ENCODE measurements at places on chromosomes 16 and 17.

DNA sequence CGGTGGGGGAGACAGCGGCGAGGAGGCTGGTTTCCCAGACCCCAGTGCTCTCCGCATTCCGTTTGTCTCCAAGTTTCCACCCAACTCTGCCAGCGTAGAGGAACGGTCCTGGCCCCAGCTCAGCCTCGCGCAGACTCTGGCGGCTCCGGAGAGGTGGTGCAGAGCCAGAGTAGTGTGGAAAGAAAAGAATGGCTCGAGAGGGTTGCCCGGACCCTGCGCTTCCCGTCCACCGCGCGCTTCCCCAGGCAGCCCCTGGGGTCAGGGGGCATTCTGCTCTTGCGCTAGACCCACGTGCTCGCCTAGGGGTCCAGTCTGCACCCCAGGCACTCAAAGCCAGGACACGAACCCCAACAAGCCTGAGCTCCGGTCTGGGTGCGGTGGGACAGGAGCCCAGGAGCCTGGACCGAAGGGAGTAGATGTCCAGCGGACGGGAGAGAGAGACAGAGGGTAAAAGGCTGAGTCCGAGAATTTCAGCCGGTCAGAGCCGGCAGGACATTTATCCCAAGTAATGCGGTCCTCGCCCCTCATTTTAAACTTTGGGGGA, 3.8 kb downstream of the PMP22 start:
- DNase-seq: peak; percentile 79

DNA sequence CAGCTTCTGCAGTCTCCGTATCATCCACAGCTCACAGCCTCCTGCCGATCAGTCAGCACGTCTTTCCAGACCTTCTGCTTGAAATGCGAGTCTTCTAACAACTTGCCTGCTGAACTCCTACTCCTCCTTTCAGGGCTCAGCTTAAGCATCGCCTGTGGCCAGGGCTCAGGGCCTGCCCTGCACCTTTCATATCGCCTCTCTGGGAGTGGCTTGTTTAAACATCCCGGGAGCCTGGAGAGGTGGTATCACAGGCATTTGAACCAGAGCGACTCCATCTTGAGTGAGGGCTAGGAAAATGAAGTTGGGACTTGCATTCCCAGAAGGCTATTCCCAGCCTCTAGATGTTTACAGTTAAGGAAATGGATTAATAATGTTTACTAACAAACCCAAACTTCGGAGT, 13.9 kb upstream of the CYB561 start:
- DNase-seq: no peak

DNA sequence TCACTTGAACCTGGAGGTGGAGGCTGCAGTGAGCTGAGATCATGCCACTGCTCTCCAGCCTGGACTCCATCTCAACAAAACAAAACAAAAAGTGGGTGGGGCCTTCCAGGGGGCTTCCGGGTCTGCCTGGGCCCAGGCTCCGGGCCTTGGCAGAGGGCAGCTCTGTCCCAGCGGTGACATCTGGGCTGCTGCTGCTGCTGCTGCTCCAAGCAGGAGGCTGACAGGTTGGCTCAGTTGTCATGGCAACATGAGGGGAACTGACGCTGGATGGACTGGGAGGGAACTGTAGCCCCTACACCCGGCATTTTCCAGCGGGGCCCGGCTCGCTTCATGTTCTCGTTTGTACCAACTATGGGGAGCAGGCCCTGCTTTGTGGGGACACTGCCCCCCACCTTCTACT, 4.0 kb downstream of the BAIAP3 start:
- DNase-seq: no peak

DNA sequence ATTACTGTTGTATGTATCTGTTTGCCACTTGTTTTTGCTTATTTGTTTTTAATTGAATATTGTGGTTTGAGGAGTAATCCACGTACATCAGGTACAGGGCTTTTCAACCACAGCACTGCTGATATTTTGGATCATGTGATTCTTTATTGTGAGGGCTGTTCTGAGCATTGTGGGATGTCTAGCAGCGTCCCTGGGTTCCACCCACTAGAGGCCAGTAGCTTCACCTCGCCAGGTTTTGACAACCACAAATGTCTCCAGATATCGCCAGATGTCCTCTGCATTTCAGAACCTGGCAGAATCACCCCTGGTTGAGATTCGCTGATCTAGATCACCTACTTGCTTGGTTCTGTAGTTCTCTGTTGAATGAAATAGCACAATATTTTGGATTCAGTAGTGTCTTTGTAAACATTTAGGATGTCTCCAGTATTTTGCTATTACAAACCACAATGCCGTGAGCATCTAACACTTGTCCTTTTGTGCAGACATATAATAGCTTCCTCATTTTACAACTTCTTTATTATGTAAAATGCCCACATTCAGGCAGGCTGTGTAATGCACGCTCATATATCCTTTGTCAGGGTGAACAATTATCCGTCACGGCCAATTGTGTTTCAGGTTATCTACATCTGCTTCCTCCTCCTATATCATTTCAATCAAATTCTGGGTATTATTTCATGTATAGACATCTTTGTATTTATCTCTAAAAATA, 380.3 kb downstream of the SNX29 start:
- DNase-seq: no peak

DNA sequence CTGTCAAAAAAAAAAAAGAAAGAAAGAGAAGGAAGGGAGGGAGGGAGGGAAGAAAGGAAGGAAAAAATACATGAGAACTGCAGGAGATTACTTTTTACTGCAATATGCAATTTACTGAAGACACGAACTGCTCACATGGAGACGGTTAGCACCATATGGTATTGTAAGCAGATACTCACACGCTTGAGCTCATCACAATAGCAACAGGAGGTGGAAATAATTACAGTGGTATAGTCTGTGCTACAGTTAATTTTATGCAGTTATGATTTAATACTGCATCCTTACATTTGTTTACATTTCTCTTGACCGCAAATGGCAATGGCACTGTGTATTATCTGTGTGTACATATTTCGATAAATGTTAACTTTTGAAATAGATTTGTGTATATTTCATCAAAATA, 21.4 kb upstream of the SLC46A1 start:
- DNase-seq: no peak

GRCh38 chr16:6576606-6577005, 756.0 kb upstream of the RBFOX1 start:
- DNase-seq: no peak

DNA sequence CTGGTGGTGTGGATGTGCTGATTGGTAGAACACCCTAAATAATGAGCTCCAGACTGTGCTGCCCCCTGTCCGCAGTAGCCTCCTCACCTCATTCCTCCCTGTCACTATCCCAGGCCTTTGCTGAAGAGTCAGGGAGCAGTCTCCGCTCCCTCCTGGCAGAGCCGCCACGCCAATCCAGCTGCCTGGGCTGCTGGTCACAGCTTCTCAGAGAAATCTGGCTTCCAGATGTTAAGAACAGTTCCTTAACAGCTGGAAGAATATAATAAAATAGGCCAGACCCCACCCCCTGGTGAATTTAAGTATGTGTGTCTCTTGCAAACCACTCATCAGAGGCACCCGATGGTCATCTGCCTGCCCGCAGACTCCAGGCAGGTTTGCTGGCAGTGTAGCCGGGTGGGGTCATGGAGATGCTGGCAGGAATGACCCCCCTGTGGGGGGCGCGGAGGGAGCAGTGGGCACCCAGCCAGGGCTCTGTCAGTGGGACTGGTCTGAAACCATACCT, 161.0 kb downstream of the CCDC182 start:
- DNase-seq: no peak

DNA sequence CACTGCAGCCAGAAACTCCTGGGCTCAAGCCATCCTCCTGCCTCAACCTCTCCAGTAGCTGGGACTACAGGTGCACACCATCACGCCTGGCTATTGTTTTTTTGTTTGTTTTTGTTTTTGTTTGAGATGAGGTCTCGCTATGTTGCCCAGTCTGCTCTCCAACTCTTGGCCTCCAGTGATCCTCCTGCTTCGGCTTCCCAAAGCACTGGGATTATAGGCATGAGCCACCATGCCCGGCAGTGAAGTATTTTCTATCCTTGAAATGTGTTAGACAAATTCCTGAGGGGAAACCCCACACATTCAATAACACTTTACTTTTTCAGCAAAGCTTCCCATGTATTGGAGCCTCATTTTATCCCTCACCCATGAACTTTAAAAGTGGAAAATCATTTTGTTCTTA, 81.2 kb upstream of the KIFC3 start:
- no peak for DNase-seq

GRCh38 chr17:4789701-4789950, 862 bp downstream of the GLTPD2 start:
- no peak for DNase-seq

DNA sequence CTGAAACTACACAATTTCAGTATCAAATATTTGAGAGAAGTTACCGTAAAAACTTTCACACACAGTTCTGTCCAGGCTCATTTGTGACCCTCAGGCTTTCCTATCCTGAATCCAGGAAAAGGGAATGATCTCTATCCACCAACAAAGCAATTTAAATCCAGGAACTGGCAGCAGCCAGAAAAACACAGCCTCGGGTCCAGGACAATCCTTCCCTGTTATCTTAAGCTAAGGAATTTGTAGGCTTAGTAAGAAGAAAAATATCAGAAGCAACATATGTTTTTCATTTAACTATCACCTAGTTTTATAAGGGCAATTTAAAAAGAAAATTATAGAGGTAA, 47.1 kb downstream of the TEX2 start:
- DNase-seq: no peak

GRCh38 chr16:89716916-89717687, 3.6 kb downstream of the VPS9D1 start:
- DNase-seq: no peak

- DNase-seq: no peak
Measured at GRCh38 chr17:80861418-80861815, 130.2 kb upstream of the CHMP6 start.

DNA sequence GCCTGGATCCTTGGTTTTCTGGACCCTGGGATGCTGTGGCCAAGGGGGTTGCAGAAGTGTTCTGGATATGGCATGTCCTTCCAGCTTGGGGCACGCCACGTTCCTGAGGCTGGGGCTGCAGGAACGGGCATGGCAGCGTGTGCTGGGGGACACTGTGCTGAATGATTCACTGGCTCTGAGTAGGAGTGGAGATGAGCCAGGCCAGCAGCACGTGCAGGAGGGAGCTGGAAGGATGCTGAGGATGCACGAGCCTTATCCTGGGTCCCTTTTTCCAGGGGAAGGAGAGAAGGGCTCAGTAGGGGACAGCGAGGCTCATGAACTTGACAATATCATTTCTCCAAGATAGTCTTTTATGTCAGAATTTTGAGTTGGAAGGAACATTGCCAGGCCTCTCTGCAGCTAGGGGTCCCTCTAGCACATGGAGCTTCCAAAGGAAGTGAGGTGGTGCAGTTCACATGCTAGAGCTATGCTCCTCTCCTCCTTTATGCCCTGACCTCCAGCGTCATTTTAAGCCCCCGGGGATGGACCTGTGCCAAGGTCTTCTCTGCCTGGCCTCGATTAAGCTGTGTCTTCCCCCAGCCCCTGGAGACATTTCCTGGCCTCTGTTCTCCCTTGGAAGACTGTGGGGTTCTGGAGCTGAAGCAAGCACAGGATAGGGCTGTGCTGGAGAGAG, 125.9 kb downstream of the OR1D5 start:
- no peak for DNase-seq

DNA sequence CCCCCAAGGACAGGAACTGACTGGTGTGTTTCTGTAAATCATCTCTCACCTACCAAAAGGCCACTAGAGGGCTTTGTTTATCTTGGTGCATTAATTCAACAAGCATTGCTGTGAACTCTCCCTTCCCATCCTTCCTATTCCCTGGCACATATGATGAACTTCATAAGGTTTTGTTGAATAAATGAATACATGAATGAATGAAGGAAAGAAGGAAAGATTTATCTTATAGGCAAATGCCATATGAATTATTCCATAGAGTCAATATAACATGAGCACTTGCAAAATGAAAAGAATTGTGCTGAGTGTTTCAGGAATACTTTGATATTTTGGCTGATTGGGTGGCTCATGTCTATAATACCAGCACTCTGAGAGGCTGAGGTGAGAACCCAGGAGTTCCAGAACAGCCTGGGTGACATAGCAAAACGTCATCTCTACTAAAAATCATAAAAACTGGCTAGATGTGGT, 4.3 kb downstream of the SPDYE4 start:
- DNase-seq: peak; percentile 47

DNA sequence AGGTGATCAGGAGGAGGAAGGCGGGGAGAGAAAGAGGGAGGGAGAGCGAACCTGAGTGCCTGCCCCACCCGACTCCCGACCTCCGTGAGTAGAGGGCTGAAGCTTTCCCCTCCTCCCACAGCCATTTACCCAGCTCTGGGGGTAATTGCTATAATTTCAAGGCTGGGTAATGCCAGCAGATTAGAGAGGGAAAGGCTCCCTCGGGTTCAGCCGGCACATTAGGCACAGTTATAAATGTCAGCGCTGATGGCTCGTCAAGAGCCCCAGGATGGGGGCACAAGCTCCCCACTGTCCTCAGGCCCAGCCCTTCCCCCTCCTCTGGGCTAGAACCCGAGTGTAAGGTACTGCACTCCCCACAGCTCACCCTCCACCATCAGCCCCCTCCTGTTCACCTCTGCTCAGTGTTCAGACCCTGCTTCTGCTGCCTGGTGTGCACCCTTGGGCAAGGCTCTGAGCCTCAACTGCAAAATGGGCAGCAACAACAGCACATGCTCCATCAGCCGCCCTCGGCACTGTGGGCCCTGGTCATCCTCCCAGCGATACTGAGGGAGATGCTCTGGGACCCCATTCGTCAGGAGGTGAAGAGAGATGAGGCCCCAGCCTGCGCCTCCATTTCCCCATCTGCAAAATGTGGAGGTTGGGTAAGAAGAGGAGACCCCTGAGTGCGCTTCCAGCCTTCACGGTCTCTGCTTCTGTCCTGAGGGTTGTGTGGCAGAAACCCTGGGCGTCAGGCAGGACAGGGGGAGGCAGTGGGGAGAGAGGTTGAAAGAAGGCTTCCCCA, 77.2 kb downstream of the NT5M start:
- no peak for DNase-seq

- no peak for DNase-seq
Measured at GRCh38 chr16:27539120-27539519, 10.6 kb downstream of the GTF3C1 start.

DNA sequence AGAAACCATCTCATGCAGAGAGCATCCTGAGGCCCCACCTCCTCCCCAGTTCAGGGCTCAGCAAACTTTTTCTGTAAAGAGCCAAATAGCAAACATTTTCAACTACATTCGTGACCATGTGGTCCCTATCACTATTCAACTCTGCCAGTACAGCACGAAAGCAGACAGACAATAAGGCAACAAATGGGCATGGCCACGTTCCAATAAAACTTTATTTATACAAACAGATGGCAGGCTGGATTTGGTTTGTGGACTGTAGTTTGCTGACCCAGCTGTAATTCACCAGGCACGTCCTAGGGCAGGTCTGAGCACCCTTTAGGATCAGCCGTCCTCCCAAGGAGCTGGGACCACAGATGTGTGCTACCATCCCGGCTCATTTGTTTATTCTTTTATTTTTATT, 27.1 kb upstream of the GPRC5C start:
- DNase-seq: no peak

DNA sequence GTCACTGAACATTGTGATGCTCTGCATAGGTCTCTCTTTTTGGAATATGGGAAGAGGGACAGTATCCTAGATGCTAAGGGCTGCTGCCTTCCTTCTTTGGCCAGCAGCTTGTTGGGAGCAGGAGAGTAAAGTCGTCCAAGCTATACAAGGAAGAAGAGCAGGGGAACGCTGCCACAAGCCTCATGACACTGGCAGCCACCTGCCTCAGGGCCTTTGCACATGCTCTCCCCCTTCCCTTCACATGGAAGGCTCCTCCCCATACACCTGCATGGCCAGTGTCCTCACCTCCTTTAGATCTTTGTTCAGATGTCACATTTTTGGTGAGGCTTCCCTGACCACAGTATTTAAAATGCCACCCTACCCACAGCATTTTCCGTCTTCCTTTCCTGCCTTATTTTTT, 78.1 kb upstream of the CRHR1 start:
- no peak for DNase-seq
